Fibroblast of lung (primary cell): ENCODE measurements at places on chromosomes 3 and 15. TPM values are rescaled to one million over a fixed set of nuclear protein-coding genes. Genes with fewer than 3 reads are reported as not detected.

Gene GOLGA8R
- total RNA-seq, result 1.3 and 1.8 TPM in 2 replicates

DNA sequence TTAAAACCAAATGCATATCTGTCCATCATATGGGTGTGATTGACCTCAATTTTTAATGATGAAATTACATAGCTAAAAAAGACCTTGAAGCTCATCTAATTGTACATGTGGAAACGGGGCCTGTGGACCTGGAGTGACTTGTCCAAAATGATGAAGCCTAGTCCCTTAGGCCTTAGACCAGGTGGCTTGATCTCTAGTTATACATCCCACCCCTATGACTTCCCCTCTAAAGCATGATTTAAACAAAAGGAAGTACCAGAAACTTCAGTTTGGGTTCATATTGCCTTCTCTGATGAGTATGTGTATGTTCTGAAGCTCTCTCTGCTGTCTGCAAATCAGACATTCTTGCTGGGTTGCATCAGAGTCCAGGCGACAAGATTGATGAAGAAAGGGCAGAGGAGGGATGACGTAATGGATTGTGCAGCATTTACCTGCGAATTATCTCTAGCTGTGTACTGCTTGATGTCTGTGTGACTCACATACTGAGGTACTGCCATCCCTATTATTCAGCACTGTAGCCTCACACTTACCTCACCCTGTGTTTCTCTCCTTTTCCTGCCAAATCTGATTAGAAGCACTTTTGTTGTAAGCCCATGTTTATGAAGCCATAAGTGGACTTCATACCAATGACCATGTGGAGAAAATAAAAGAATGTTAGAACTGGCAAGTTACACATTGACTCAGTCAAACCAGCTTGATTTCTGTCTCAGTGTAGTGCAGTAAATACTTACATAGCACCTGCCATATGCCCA, 111.5 kb downstream of the FILIP1L start:
- DNase-seq, result peak; percentile 74

GRCh38 chr3:113070681-113071113, 79.9 kb downstream of the GTPBP8 start:
- DNase-seq, result peak; percentile 56

DNA sequence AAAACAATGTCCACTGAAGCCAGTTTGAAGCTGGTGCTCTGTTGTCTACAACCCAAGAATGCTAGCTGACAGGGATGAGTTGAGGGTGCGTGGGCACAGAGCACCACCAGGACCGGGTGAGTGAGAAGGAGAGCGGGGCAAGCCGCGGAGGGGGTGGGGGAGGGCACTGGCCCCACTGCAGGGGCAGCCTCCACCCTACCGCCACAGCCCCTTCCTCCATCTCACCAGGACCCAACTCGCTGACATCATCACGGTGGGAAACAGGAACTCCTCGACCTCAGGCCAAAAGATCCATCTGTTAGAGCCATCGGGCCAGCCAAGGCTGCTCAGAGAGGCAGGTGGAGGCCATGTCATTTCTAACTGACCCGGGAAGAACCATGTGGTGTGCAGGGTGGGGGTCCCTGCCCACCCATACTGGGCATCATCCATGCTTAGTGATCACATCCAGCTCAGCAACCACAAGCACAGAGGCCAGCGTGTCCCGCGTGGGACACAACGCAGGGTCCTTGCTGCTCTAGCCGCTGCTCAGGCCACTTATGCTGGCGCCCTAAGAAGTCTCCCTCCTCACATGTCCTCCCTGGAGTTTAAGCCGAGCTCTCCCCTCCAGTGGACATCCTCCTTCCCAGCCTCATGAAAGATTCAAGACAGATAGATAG, 57.6 kb upstream of the GATA2 start:
- no peak for DNase-seq

DNA sequence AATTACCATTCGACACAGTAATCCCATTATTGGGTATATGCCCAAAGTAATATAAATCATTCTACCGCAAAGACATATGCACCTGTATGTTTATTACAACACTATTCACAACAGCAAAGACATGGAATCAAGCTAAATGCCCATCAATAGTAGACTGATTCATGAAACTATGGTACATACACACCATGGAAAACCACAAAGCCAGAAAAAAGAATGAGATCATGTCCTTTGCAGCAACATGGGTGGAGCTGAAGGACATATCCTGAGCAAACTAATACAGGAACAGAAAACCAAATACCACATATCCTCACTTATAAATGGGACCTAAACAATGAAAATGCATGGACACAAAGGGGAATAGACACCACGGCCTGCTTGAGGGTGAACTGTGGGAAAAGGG, 11.1 kb upstream of the MCF2L2 start:
- DNase-seq, result no peak
